ENCODE measurements at places on chromosomes 13 and 19.

- no peak for DNase-seq
Measured at GRCh38 chr19:7845390-7846154, 15.6 kb downstream of the EVI5L start.

DNA sequence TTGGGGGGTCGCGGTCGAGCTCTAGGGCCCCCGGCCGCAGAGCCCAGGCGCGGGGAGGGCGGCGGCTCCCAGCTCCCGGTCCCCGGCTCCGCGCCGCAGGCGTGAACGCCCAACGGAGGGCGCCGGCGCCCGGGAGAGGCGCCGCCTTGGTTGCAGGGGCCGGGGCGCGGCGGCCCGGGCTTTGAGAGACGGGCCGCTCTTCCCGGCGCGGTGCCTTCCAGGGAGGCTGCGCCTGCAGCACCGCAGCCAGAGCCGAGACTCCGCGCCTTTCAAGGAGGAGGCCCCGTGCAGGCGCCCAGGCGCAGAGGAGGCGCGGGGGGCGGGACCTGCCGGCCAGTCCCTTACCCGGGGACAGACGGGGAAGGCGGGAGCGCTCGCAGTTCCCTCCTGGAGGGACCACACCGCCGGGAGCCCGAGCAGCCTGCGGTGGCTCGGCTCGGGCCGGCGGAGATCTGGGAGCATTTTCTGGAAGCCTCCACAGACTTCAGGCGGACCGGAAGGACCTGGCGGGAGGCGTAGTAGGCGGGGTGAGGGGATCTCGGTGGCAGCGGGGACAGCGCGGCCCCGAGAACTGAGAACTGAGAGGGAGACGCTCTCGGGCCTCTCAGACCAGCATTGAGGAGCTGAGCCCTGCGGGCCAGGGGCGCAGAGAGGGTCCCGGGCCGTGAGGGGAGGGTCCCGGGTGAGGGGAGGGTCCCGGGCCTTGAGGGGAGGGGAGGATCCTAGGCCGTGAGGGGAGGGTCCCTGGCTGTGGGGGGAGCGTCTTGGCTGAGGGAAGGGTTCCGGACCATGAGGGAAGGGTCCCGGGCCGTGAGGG is 25.5 kb upstream of the MCF2L start:
- peak; percentile 24 for DNase-seq

DNA sequence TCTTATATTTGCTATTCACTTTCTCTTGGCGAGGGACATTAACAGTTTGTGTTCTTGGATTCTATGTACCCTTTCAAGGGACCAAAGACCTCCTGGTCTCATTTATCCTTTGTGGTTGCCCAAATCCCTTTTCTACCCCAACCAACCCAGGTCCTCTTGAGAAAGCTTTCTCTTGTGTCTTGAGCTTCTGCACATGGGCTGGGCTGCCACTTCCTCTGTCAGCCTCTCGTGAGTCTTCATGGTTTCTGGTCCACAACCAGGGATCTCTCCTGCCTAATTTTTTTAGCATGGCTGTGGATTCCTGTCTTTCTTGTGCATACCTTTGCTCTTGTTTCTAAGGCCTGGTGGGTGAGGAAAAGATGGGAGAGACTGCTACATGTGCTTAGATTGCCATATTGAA is 14.9 kb downstream of the TIMM13 start:
- peak; percentile 8 for DNase-seq

- DNase-seq, result no peak
Measured at GRCh38 chr13:111143865-111144540, 28.9 kb downstream of the ARHGEF7 start.

GRCh38 chr19:52898101-52898500 is 666 bp upstream of the ZNF320 start:
- DNase-seq, result no peak

- DNase-seq, result no peak
Measured at GRCh38 chr13:50419896-50420295, 404.7 kb downstream of the KCNRG start.

Data from inflammatory macrophage treated with lipopolysaccharide for 4 hours (primary cell).